Activated gamma-delta T cell treated with Interleukin-2 at 50 U/mL for 16 hours (primary cell): ENCODE measurements at places on chromosomes 16 and 17.

- DNase-seq = no peak
Measured at GRCh38 chr17:49882434-49882833, 34.6 kb upstream of the TAC4 start.

- DNase-seq = no peak
Measured at GRCh38 chr17:45063198-45063597, 2.1 kb downstream of the NMT1 start.

DNA sequence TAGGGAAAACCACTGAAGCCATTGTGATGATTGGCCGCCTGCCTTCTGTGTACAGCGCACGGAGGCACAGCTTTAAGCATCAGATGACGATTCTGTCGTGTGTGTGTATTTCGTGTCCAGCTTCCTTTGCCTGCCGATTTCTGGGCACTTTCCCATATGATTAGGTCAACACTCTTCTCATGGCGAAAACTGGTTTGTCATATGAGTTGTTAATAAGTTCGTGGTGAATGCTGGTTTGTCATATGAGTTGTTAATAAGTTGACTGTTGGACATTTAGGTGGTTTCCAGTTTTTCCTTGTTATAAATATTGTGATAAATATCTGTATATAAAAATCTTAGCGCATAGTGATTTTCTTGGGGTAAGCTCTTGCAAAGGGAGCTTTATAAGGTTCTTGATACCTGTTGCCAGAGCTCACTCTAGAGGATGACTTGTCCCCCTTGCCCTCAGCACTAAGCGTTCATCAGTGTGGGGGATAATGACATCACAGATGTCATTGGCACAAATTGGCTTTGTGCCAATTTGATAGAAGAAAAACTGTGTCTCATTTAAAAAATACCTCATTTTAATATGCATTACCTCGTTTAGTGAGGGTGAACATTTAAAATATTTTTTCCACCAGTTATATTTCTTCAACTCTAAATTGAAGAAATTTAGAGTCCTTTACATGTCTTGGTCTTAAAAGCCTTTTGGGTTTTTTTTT lies 40.0 kb downstream of the PGS1 start:
- no peak for DNase-seq

DNA sequence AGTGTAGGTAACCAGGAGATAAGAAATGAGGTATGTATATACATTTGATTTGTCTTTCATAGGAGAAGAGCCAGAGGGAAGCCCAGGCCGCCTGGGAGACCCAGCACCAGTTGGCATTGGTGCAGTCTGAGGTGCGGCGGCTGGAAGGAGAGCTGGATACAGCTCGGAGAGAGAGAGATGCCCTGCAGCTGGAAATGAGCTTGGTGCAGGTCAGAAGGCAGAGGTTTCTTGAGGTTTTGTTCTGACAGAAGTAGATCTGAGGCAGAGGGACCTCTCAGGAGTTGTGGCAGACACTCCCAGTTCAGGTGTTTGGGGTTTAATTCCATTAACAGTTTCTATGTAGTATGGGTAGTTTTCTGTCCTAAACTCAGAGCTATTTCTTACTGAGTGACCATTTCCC lies 8.0 kb downstream of the CNTROB start:
- DNase-seq = no peak

GRCh38 chr17:45115871-45116270 lies 16.4 kb downstream of the PLCD3 start:
- no peak for DNase-seq

GRCh38 chr17:44424828-44425461 lies 35.5 kb upstream of the ITGA2B start:
- DNase-seq = no peak

- DNase-seq = no peak
Measured at GRCh38 chr16:22300427-22301071, 3.3 kb downstream of the POLR3E start.

GRCh38 chr16:35636480-35637230 lies 2177.2 kb downstream of the TP53TG3F start:
- DNase-seq = no peak

- peak; percentile 59 for DNase-seq
Measured at GRCh38 chr16:29662729-29663015, 375 bp upstream of the SPN start.

DNA sequence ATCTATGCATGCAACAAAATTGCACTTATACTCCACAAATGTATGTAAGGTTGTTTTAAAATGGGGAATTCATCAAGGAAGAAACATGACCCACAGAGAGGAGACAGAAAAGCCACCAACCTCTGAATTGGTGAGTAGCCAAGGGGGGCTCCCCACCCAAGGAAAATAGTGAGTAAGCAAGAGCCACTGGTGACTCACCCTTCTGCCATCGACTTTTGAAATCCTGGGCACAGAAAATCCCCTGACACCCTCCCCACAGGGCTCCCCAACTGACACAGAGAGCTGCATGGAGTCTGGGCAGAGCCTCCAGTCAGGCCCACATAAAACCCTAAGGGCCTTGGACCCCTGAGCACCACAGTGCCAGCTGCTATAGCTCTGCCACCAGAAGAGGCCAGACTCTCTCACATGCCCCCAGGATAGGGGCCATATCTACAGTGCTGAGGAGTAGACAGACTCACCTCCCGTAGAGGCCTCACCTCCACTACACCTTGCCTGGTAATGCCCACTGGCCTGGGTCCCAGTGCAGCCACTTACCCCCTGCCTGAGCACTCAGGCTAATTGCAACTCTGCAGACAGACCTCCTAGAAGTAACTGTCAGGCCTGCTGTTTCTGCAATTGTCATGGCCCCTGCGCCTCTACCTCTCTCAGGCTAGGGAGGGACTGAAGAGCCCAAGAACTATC lies 244.7 kb upstream of the WSB1 start:
- no peak for DNase-seq

DNA sequence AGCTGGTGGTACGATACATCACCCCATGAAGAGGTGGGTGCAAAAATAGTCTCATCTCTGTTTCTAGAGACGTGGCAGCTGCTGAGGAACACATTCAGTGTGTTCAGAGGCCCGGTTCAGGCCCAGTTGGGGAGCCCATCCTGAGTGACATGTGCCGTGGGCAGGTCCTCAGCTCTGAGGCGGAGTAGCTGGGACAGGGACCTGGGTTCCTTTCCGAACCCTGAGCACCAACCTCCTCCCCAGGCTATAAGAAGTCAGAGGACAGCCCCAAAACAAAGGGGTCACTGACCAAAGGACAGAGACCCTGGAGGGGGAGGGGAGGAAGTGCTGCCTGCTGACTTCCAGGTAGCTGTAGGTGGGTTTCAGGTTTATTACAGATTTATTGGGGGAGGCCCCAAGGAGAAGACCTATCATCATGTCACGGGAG lies 5.1 kb downstream of the LDHD start:
- DNase-seq = no peak

- no peak for DNase-seq
Measured at GRCh38 chr16:56303066-56303715, 111.9 kb downstream of the GNAO1 start.

DNA sequence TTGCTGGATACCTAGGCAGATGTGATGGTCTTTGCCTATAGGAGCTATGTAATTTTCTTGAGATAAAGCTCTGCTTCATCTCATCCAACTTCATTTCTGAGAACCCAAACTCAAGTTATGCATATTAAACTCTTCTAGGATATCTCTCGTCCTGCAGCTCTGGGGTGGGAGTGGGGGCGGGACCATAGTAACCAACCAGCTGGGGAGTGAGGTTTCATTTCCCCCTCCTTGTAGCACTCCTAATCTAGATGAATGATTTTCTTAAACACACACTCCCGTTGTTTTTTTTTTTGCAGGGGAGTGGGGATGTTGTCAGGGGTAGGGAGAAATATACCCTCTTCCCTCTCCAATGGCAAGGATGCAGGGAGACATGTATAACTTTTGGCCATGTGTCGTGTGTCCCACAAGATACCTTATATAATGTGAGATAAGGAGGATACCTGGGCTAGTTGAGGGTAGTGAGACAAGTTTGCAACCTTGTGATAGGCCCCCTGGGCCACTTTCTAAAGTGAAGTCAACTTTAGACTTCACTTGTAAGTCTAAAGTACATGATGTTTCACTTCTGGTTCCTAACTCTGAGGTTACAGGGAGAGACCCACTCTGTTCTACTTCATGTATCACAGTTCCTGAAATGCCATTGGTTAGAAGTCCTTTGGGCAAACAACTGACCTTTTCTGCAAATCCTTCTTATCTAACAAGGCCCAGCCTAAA lies 10.5 kb upstream of the HEATR6 start:
- DNase-seq = no peak

DNA sequence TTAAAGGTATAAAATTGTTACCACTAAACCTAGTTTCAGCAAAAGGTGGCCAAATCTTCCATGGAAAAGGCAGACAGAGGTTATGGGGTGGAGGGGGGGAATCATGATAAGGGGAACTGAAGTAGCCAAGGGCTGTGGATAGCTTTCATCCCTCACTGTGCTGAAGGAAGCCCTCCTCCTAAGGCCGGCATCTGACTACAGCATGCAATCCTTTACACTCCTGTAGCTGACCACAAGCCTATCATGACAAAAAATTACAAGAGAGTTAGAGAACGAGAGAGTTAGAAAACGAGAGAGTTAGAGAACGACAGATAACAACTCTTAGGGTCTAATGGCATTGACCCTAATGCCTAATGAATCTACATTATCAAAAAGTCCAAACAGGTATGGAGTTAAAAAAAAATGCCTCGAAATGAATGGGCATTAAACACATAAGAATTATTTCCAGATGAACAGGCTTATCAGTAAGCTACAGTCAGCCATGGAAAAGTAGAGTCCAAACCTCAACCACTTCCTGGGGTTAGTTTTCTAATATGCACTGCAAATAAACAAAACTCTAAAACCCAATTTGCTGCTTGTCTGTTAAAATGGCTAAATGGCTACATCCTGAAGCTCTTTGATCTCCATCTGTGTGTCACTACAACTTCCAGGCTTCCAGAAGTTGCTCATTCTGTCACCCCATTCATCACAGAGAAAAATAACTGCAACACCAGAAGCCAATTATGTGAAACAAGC lies 29.7 kb downstream of the DUSP14 start:
- DNase-seq = no peak

DNA sequence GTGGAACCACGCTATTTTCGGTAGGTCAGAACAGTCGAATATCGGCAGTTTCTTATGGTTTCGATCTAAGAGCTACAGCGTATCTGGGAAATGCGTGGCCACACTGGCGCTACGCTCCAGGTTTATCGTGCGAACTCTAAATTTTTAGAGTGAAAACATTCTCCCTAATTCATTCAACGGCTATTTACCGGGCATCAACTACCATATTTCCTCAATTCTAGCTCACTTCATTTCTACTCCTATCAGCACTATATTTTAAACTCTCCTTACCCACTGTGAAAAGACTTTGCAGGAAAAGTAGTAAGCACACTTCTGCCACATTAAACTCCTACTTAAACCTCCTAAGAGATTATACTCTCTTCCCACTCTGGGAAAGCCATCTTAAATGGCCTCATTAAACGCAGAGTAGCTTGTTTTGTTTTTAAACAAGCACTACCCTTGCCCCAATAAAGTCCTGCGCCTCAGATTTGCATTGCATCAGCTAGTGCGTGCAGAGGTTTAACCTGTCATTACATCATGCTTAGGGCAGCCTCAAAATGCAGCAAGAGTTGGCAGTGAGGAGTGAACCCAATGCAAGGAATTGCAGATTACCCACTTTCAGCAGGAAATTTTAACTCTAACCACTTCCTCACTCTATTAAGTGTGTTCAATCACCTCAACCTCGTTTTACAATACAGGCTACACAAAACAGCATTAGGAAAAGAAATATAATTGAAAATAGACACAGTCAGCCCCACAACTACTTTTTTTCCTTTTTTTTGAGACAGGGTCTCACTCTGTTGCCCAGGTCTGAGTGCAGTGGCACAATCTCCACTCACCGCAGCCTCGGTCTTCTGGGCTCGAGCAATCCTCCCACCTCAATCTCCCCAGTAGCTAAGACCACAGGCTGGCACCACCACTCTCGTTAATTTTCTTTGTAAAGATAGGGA lies 18.8 kb downstream of the SIAH1 start:
- DNase-seq = peak; percentile 30

DNA sequence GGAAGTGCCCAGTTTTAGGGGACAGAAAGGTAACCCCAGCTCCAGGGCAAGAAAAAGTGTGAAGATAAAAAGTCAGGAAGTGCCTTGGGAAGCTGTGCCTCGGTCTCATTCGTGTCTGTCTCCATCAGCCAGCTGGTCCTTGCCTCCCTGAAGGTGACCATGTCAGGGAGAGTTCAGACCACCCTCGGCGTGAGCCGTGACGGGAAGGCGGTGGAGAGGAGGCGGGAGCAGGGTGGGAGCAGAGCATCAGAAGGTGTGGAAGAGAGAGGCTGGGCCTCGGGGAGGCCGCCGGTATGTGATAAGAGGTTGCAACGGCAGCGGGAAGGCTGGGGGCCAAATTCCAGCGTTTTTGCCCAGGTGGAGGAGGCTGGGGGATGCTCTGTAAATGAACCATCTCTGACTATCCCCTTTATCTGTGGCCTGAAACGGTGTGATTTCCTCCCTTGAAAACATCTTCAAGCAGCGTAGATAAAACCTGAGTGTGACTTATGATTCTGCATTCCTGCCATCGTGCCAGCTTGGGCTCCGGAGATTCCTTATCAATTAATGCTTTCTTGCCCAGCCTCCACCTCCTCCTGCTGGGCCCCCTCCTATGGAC lies 251.8 kb downstream of the IRF8 start:
- no peak for DNase-seq

- DNase-seq = no peak
Measured at GRCh38 chr17:4719684-4720221, 9.3 kb downstream of the ARRB2 start.

GRCh38 chr17:1087381-1088241 lies 90.7 kb downstream of the TIMM22 start:
- DNase-seq = no peak

DNA sequence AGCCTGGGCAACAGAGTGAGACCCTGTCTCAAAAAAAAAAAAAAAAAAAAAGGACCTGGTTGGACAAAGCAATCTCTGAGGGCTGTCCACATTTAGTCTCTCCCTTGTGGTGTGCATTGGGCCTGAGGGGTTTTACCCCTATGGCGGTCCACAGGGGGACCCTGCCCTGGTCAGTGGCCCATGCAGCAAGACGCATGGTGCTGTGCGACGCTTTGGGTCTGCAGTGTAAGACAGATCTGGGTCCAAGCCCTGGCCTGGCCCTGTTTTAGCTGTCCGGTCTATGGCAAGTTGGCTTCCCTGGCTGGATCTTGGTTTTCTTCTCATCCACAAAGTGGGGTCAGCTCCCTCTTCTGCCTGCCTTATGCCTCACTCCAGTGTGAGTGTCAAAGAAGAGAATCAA lies 123.2 kb upstream of the NLRP1 start:
- DNase-seq = no peak

GRCh38 chr17:72122765-72123529 lies 2.1 kb downstream of the SOX9 start:
- DNase-seq = no peak

- no peak for DNase-seq
Measured at GRCh38 chr16:47753659-47754058, 292.5 kb downstream of the PHKB start.
